ENCODE measurements at places on chromosomes 12 and 14.

DNA sequence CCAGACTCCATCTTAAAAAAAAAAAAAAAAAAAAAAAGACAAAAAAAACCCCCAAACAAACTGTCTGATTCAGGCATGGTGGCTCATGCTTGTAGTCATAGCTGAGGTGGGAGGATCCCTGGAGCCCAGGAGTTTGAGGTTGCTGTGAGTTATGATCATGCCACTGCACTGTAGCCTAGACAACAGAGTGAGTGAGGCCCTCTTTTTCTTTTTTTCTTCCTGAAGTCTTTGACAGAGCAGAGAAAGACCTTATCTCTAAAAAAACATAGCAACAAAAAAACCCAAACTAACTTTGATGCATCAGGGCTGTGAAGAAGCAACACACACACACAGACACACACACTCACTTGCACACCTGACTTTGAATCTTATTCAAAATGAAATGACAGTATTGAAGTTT is 7.7 kb upstream of the AMN1 start:
- DNase-seq, result peak; percentile 82

GRCh38 chr12:4115570-4115969 is 158.0 kb upstream of the CCND2 start:
- no peak for DNase-seq

- no peak for DNase-seq
These were observed 275.4 kb downstream of the ETNK1 start for GRCh38 chr12:22900401-22900800.

DNA sequence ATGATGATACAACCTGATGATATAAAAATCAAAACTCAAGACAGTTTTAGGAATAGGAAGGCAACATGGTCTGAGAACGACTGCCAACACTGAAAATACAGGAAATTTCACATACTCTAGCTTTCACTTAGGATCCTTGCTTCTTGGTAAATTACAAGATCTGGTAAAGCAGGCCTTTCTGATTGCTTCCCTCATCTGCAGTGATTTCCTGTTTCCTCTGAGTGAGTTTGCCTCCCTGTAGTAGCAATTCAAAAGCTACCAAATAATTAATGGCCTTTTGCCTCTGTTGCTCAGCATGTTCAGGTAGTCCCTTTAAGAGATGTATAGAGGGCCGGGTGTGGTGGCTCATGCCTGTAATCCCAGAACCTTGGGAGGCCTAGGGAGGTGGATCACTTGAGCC is 2.0 kb upstream of the IRAK3 start:
- no peak for DNase-seq

GRCh38 chr14:23217032-23218020 is 20.4 kb upstream of the RNF212B start:
- DNase-seq, result no peak

DNA sequence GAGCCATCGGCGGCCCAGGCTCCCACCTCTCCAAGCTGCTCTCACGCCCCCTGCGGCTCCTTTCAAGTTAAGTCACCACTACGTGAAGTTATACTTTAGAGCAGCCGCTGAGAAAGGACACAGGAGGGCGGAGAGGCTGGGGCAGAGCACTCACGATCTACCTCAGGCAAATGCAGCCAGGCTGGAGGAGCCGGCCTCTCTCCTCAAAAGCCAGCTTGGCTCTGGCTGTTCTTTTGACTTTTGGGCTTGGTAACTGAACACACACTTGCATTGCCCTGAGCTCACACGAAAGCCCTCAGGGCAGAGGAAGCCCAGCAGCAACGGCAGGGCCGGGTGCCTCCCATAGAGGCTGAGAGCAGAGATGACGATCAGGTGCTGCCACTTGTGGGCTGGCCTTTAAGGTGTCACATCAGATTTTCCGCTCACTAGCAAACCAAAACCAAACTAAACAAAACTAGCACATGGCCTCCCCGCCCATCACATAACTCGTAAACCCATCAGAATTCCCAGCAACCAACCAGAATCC is 75.2 kb downstream of the PITPNM2 start:
- DNase-seq, result peak; percentile 78

DNA sequence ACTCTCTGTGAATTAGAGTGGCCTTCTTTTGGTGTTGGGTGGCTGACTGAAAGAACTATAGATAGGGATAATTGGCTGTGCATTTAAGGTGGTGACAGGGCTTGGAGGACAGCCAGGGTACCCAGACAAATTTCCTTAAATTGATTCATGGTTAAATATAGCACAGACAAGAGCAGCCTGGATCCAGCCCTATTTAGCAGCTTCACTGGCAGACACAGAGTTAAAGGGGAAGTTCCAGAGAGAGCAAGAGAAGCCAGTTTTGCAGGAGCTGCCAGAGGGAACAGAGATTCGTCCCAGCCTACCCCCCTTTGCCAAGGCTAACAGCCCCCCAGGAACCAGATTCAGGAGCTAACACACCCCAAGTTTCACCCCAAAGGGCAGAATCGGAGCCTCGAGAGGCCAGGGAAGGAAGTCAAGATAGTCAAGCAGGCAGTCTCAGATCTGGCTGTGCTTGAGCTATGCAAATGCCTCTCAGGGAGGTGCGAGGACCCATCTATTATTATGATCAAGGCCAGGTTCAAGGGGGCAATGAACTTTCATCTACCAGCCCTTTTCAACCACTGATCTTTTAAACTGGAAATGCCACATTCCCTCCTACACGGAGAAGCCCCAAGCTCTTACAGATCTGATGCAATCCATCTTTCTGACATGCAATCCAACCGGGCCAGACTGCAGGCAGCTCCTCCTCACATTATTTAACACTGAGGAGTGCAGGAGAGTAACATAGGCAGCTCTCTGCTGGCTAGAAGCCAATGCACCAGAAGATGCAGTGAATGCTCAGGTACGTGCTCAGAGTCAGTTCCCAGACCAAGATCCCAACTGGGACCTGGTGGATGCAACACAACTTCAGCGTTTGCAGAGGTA is 58.2 kb downstream of the DHRS2 start:
- DNase-seq, result no peak

DNA sequence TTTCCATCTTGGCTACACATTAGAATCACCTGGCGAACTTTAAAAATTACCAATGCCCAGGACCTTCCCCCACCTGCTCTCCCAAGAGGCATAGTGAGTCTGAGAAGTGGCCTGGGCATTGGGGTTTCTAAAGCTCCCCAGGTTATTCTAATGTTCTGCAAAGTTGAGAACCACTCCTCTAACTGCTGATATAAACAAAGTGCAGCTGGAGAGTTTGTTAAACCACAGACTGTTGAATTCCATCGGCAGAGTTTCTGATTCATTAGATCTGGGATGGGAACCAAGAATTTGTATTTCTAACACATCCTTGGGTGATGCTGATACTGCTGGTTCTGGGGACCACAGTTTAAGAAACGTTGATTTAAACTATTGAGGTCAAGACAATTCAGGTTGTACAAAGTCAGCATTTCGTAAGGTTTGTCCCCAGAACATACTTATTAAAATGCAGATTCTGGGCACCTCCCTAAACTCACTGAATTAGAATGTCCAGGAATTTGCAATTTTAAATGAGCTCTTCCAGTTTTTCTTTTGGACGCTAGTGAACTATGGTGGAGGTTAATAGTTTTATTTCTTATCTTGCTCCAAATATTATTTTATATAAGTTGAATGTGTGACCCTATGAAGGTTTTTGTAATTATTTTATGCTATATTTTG is 309.1 kb downstream of the NRXN3 start:
- no peak for DNase-seq
